ENCODE measurements at places on chromosomes 6 and 20.
A peak's percentile ranks its signal among the peaks of the same experiment; 100 is the strongest.

GRCh38 chr6:148521158-148521557 lies 178.5 kb downstream of the SASH1 start:
- DNase-seq, result no peak

DNA sequence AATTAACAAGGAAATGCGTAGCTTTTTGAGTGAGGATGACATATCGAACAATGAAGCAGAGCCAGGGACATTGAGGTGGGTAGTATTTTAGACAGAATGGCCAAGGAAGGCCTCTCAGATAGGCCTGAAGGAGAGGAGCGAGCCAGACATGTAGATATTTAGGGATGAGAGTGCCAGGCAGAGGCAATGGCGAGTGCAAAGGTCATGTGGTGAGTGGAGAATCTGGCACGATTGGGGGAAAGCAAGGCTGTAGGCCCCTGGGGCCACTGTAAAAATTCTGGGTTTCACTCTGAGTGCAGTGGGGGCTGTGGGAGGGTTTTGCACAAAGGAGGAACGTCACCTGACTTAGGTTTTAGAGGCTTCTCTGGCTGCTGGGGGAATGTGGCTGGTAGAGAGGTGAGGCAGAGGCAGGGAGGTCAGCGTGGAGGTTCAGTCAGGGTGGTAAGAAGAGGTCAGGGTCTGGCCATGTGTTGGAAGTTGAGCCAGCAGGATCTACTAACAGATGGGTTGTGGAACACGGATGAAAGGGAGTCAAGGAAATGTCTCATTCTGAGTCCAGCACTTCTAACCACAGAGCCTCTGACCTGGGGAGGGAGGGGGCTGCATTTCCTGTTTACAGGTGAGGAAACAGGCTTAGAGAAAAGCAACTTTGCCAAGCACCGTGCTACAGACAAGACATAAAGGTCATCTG lies 11.3 kb downstream of the SIRPA start:
- DNase-seq, result no peak

DNA sequence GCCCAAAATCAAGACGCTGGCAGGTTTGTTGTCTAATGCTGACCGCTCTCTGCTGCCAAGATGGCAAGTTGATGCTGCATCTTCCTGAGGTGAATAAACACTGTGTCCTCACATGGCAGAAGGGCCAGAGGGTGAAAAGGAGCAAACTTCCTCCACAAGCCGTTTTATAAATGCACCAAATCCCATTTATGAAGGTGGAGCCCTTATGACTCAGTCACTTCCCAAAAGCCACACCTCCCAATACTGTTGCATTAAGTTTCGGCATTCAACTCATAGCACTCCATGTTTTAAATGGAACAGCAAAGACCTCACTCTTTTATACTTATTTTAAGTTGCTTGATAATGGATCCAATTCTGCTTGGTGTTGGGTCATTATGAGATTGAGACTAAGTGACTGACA lies 316.6 kb downstream of the RFPL4B start:
- no peak for DNase-seq

DNA sequence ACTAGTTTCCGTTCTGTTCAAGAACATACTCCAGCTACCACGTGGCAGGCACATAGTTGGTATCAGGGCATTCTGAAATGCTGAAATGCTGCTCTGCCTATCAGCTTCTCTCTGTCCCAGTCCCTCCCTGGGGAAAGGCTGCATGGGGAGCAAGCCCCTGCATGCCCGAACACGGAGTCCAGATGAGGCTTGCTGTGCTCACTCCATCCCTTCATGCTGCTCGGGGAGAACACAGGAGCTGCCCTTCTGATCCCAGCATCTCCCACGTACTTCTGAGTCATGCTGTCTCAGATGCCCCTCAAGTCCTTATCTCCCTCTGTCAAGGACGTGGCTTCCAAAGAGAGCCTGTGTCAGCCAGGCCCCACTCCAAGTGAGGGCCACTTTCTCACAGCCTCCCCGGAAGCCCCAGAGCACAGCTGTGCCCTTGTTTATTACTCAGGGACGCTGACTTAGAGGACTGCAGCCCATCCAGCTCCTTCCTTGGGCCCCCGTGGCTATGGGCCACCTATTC lies 29.4 kb downstream of the THBS2 start:
- no peak for DNase-seq

DNA sequence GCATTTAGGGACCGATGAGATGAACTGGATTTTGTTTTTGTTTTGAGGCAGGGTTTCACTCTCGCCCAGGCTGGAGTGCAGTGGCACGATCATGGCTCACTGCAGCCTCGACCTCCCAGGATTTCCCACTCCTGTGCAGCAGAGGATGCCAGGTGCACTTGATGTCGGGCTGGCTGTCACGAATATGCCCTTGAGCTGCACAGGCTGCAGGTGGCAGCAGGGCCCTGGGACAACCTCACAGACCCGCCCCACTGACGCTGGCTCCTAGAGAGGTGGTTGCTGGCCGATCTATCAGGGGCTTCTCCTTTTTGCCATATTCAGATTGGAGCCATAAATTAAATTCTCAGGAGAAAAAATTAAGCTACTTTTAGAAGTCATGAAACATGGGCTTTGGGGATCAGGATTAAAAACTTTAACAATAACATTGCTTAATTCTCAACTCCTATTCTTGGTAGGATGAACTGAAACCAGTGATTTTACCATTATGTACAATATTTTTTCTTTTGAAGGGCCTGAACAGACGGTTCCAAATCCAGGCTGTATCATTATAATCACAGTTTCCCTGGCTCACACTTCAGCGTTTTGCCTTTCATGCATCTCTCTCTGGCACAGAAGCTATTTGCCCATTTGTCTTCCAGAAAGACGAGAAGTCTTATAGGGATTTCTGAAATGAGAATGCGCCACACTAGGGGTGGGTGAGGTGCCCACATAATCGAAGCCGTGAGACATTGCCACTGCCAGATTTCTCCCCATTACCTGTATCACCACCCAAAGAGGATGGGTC lies 32.4 kb downstream of the NQO2 start:
- DNase-seq, result no peak

DNA sequence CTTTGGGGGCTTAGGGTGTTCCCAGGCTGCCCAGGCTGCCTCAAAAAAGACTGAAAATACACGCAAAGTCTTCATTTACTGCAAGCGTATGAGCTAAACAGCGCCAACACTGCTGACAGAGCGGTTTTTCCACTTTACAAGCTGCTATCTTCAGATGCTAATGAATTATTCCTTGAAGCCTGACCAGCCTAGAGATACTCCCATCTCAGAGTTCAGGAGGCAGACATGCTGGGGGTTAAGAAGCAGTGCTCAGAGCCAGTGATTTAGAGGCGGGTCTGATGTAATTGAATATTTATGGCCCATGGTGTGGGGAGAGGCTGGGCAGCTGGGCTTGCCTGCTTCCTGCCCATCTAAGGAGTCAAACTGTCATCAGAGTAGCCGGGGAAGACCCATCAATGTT lies 241.4 kb downstream of the SLC24A3 start:
- DNase-seq, result peak; percentile 28

- no peak for DNase-seq
Measured at GRCh38 chr20:35091816-35092523, 637 bp downstream of the TRPC4AP start.

DNA sequence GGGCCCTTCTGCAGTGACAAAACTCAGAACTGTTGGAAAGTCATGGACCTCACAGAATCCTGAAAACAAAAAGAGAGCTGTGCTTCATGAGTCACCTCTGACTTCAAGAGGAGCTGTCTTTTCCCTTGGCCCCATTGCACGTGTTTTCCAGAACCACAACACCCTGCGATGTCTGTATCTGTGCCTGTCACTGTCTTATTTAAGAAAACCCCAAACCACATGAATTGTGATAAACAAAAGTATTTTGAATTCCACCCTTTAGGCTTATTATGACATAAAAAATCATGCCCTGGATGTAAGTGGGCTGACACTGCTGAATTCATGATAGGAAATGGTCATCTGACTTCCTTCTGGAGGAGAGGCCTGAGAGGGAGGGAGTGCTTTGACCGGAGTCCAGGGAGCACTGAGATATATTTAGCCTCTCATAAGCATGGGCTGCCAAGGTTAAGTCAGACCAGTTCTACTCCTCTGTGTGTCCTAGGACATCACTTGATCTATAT lies 96.4 kb upstream of the DUSP22 start:
- DNase-seq, result no peak

DNA sequence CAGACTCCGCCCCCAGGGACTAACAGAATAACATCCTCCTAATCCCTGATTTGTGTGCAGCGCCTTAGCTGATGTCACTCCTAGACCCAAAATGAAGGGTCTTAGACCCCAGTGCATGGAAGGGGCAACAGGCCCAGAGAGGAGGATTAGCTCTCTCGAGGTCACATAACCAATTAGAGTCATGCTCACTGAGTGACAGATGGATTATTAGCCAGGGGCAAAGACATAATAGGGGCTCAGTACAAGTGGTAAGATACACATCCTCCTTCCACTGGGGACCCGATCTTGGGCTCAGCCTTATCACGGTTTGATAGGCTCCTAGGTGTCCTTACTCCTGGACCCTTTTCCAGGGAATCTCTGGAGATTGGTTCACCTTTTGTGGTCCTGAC lies 858 bp downstream of the TP53INP2 start:
- no peak for DNase-seq

GRCh38 chr6:123168892-123169773 lies 173.1 kb downstream of the CLVS2 start:
- DNase-seq, result no peak

DNA sequence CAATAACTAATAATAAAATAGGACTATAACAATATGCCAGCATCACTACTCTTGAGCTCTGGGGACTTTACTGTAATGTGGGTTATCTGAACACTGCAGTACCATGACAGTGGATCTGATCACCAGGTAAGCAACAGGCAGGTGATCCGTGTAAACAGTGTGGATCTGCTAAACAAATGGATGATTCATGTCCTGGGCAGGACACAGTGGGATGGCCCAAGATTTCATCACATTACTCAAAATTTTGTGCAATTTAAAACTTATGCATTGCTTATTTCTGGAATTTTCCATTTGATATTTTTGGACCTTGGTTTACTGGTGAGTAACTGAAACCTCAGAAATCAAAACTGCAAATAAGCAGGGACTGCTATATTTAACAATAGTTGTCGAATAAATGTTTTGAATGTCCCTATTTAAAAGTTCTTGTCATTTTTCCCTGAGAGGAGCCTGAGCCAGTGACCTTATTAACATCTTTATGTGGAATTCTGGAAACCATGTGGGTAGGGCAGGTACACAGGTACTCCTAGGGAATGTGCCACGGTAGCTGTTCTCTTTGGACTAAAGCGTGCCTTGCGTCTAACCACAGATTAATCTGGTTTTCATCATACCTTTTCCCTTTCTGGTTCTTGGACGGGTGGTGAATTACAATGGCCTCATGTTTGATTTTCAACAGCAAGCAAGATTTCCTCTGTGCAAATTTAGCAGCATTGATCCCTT lies 214.5 kb upstream of the SASH1 start:
- no peak for DNase-seq

- no peak for DNase-seq
Measured at GRCh38 chr20:2152317-2152716, 50.7 kb downstream of the STK35 start.

DNA sequence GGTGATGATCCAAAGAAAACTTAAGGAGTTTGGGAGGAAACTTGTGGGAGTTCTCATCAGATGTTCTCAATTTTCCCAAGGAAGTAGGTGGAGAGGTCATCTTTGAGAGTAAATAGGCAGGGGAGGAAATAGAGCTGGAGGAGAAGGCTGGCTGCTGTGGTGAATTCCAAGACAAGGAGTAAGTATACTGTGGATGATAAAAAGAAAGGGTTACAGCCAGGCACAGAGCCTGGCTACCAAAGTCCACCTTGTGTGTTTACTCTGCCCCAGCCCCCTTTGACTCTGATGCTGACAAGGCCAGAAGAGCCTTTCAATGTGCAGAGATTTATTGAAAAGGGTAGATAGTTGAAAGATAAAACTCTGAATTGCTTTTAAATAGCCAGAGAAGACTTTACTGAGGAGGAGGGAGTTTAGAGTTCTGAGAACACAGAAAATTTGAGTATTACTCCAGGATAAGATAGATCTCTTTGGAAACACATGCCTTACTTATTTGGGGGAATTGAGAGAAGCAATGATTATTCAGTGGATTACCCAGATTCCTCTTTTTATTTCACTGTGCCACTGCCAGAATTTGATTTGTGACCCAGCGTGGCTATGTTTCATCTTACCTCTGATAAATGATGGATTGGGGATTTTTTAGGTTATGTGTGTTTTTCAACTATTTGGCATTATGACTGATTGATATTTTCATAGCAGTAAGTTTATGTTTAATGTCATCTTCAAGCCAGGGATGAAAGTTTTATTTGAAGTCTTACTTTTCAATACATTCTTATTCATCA lies 182.6 kb upstream of the JAG1 start:
- DNase-seq, result no peak

DNA sequence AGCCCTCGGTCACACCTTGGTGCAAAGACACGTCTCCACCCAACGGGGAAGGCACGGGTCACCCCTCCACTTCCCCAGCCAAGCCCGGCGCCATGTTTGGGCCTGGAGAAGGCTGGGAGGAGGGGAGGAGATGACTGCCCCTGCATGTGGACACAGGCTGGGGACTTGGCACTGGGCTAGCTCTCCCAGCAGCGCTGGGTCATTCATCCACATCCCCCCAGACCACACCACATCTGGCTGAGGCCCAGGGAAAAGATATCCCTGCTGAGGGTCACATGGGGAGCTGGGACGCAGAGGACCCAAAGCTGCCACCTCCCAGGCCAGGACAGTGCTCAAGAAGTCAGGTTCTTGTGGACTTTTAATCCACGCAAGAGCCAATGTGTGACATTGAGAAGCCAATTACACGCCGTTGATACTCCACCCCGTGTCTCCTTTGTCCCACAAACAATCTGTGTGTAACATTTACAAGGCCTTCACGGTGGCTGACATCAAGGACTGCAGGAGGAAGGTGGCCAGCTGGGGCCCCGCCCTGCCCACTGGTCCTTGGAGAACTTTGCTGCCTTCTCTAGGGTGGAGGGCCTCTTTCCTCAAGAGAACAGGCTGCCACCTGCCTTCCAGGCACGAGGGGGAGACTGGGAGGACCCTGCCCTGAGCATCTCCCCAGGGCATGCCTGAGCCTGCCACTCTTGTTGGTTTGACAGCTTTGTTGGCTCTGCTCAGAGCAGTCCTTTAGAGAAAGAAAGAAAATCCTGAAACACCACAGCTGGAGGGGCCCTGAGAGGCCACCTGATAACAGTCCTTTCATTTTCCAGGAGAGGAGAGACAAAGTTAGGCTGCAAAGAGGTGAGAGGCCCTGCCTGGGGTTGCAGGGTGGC lies 5.3 kb upstream of the IP6K3 start:
- no peak for DNase-seq

DNA sequence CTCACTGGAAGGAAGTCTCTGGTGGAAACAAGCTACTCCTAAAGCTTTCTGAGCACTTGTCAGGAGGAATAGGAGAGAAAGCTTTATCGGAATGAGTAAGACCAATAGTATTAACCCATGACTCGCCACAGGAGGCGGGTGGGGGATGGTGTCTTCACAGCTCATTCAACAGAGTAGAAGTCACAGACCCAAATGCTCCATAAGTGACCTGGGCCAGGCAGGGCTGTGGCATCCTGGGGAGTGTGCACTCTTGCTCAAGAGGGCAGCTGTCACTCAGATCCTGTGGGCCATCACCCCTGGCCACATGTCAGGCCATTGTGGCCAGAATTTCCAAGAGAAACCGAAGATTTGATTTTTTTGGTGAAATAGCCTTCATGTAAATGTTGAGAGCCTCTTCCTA lies 116.0 kb downstream of the SYCP2 start:
- DNase-seq, result no peak

Data from eye (tissue), 1 donor.